ENCODE measurements at places on chromosomes 1 and 21.

DNA sequence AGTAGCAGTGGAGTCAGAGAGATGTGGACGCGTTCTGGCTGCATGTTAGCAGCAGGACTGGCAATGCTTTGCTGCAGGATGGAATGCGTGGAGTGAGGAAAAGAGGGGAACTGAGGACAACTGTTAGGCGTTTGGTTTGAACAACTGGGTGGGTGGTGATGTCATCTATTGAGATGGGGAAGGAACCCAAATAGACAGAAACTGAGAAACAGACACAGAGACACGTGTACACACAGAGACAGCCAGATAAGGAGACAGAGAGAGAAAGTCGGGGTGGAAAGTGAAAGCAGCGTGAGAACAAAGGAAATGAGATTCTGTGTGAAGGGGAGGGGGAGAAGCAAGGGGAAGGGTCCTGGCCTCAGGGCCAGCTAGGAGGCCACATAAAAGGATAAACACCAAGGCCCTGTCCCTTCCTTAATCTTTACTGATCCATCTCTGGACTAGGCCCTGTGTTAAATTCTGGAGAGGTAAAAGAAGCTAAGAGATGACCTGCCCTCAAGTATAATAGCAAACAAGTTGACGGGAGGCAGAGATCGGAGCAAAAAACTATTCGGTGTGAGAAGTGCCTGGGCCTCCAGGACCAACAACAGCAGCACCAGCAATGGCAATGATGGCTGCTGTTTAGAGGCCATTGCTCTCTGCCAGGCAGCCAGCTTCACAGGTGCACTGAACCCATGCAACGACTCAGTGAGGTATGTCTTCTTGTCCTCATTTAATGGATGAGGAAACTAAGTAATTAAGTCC is 31.6 kb downstream of the VWA5B1 start:
- no peak for DNase-seq

GRCh38 chr1:52916241-52916975 is 5.1 kb downstream of the ECHDC2 start:
- DNase-seq, result no peak

GRCh38 chr1:195663549-195664280 is 944.5 kb downstream of the KCNT2 start:
- no peak for DNase-seq

GRCh38 chr1:30808067-30808662 is 50.6 kb upstream of the LAPTM5 start:
- no peak for DNase-seq

DNA sequence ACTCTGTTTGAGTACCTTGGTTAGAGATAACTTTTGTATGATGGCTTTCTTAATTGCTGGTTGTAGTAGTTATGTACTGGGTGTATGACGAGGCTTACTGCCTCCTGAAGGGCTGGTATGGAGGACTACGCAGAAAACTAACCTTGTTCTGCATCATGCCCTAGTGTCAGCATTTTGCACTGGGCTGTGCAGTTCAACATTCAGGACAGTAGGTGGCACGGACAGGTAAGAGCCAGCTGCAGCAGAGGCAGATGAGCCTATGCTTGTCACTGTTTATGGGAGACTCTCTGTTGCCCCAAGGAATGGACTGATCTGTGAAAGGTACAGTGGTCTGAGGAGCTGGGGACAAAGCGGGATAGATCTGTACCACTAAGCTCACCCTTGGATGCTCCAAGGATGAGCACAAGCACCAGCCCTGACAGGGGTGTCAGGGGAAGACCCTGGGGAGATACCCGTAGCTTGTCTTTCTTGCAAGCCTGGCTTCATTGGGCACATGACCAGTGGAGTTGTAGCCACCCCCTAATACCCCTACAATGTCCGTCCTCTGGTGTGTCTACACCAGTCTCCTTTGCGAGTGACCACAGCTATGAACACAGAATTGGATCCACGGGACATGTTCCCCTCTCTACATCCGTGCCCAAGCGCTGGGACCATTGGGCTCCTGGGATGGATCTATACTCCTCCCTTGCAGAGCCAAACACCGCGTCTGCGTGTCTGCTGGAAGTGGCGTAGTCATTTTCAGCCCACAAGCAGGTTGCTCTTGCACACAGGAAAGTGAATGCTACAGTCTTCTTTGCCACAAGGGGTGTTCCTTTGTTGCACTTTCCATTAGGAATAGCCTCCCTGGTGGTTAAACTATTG is 51.1 kb upstream of the CFHR3 start:
- DNase-seq, result peak; percentile 10

Data from activated gamma-delta T cell treated with Interleukin-2 at 50 U/mL for 16 hours (primary cell).